Stimulated activated CD4-positive, alpha-beta T cell treated with anti-CD3 and anti-CD28 coated beads, Interleukin-2, amount 100 ng/mL, for 48 hours (primary cell): ENCODE measurements at places on chromosomes 3 and 15.

GRCh38 chr3:60979461-60980341 lies 271.6 kb downstream of the FHIT start:
- DNase-seq, result no peak

DNA sequence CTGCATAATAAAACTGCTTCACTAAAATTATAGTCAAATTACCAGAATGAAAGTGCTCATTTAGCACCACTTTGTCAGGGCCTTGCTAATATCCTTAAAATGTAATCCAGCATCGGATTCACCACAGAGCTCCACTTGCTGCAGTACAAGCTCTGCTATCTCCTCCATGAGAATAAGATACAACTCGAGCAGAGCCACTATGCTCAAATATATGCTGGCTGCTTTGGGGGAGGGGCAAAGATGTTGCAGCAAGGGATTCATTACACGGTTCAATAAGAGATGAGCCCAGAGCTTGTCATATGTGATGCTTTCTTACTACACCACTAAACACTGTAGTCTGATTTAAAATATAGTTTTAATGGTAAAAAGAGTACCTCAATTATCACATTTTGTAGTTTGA lies 72.2 kb downstream of the DLG1 start:
- DNase-seq, result no peak

GRCh38 chr15:40114218-40114617 lies 5.5 kb upstream of the BMF start:
- DNase-seq, result no peak

- DNase-seq, result no peak
Measured at GRCh38 chr3:129289201-129289921, 10.7 kb downstream of the HMCES start.

DNA sequence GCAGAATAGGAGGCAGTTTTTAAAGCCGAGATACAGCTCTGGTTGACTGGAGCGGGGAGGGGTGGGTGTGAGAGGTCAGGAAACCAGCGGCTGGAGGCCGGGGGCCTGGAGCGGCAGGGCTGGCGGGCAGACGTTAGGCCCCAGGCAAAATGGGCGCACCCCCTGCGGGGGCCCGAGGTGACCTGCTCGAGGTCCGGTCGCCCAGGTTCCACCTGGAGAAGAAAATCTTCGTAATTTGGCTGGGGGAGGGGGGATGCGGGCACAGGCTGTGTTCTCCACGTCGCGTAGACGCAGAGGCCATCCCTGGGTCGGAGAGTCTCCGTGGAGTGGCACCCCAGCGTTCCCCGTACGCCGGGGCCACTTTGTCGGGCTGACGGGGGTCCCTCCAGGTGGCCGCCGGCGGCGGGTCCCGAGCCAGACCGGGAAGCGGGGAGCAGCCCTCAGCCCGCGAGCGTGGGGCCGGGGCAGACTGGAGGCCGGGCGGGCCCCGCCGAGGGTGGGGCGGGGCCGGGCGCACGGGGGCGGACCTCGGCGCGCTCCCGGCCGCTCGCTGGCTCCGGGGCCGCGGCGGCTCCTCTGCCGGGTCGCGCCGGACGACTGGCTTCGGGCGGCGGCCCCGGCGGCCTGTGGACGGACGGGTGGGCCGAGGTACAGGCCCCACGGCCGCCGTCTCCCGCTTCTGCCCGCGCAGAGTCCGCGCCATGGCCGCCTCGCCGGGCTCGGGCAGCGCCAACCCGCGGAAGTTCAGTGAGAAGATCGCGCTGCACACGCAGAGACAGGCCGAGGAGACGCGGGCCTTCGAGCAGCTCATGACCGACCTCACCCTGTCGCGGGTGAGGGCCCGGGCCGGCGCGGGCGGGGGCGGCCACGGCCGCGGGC lies at the start of gene CRTC3:
Gene CRTC3 (plus strand): TSS at position 553 of the 879 bp plus-strand sequence. CDS start 149 bp downstream, at position 702.
- DNase-seq, result peak; percentile 46

DNA sequence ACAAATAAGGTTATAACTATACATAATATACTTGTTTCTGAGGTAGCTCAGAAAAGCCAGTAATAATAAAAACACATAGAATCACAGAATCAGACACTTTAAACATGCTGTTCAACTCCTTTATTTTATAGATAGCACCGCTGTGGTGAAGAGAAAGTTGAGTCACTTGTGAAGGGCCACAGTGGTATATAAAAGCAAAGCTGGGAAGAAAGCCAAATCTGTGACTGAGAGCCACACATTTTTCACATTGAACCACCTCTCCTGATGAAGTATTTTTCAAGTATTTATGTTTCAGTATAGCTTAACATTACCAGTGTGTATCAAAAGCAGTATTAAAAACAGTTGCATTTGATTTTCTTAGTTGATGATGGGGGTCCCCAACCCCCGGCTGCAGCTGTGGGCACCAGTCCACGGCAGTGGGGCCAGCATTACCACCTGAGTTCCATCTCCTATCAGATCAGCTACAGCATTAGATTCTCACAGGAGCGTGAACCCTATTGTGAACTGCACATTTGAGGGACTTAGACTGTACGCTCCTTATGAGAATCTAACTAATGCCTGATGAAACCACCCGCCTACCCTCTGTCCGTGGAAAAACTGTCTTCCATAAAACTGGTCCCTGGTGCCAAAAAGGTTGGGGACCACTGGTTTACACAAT lies 46.2 kb downstream of the TBL1XR1 start:
- DNase-seq, result no peak

GRCh38 chr15:58568157-58568571 lies 136.4 kb downstream of the LIPC start:
- DNase-seq, result no peak

GRCh38 chr3:46990573-46991374 lies 11.3 kb downstream of the NBEAL2 start:
- DNase-seq, result no peak

DNA sequence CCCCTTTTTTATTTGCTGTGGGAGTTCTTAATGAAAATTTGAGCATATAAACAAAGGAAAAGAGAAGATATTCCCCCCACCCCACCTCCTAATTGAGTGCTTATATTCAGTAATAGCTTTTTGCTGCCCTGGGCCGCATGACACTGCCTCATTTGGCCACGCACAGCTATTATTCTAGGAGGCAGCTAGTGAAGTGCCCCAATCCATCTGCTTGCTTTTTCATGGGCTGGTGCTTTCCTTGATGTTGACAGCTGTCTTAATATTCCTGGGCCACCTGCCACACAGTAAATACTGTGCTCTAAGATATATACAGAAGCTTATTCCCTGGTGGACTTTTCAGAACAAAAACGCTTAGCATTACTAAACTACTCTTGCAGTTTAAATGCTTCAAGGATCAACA lies 3.8 kb upstream of the CRYBG3 start:
- DNase-seq, result no peak

- DNase-seq, result no peak
Measured at GRCh38 chr3:172003146-172003545, 36.2 kb upstream of the FNDC3B start.

- DNase-seq, result no peak
Measured at GRCh38 chr3:57017459-57017845, 43.0 kb upstream of the SPATA12 start.

- peak; percentile 33 for DNase-seq
Measured at GRCh38 chr15:52527911-52528563, 643 bp downstream of the MYO5A start.

GRCh38 chr15:101025896-101026631 lies 106.9 kb downstream of the LRRK1 start:
- no peak for DNase-seq

DNA sequence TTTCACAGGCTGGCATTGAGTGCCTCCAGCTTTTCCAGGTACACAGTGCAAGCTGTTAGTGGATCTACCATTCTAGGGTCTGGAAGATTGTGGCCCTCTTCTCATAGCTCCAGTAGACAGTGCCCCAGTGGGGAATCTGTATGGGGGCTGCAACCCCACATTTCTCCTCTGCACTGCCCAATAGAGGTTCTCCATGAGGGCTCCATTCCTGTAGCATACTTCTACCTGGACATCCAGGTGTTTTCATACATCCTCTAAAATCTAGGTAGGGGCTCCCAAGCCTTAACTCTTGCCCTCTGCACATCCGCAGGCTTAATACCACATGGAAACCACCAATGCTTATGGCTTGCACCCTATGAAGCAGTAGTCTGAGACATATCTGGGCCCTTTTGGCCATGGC lies 15.1 kb upstream of the CCR2 start:
- no peak for DNase-seq

- no peak for DNase-seq
Measured at GRCh38 chr3:42894698-42895579, 11.0 kb upstream of the ZNF662 start.

- no peak for DNase-seq
Measured at GRCh38 chr3:48240000-48240963, 622 bp upstream of the ZNF589 start.

- no peak for DNase-seq
Measured at GRCh38 chr3:147090461-147090860, 315.9 kb downstream of the ZIC4 start.

DNA sequence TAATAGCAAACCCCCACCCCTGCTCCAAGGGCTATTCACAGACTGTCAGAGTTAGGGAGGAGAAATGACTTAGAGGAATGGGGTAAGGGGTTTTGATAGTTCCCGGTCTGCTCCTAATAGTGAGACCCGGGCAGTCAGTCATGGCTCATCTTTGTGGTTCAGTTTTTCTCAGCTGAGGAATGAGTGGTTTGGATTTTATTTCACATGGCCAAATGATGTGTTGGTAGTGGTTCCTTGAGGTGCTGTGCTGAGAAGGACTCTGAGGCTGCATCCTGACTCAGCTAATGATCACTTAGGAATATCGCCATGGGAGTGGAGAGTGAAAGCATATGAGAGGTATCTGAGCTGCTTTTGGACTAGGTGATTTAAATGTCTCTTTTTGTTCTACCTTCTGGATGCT lies 80.2 kb downstream of the LPP start:
- no peak for DNase-seq

- no peak for DNase-seq
Measured at GRCh38 chr3:116005404-116005803, 382.1 kb downstream of the GAP43 start.

- DNase-seq, result no peak
Measured at GRCh38 chr3:114034787-114035545, 21.4 kb downstream of the CCDC191 start.

GRCh38 chr3:184335291-184335660 lies 2.1 kb upstream of the FAM131A start:
- no peak for DNase-seq

GRCh38 chr3:52535411-52536111 lies 844 bp upstream of the UQCC5 start:
- DNase-seq, result no peak

DNA sequence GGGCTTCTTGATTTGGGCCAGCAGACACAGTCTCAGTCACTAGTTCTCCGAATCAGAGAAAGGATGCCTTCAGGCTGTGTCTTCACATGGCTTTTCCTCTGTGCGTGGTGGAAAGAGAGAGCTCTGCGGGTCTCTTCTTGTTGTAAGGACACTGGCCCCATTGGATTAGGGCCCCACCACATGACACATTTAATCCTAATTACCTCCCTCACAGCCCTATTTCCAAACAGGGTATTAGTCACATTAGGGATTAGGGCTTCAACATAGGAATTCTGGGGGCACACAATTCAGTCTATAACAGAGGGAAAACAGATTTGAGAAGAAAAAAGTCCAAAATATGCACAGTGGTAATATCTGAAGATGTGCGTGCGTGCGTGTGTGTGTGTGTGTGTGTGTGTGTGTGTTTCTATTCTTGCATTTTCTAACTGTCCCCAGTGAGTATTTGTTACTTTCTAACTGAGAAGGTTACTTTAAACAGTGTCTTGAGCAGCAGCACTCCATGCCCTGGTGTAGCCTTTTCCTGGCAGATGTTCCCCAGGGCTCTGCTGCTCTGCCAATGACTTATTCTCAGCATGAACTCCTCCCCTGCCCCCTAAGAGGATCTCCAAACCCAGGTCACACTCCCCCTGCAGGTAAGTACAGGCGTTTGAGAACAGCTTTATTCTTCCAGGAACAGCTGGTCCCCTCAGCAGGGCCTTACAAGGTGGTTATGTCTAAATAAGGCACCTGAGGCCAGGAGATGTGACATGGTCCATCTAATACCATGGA lies 72.9 kb downstream of the RPL39L start:
- DNase-seq, result no peak

- DNase-seq, result no peak
Measured at GRCh38 chr3:134594331-134594741, 56.5 kb downstream of the KY start.

DNA sequence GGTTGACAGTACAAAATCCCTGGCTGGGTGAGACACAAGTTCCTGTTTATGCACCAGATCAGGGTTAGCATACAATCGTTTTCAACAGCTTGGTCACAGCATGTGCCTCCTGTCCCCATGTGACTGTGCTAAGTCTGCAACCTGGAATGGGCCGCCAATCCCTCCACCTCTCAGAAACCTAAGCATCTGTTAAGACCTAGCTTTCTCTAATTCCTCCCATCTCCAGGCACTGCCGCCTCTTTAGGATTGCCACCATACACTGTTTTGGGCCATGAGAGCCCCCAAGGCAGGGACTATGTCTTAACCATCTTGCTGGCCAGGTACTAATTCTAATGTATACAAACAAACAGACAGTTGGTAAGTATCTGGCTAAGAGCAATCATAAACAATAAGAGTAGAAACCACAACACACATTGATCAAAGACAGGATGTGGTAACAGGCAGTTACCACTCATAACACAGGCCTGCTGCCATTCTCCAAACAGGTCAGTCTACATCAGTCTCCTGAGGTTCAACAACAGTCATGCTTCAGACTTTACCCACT lies 25.6 kb downstream of the SEC22C start:
- no peak for DNase-seq

- no peak for DNase-seq
Measured at GRCh38 chr3:125386811-125387210, 11.7 kb upstream of the ZNF148 start.

GRCh38 chr15:87792250-87793040 lies 464.1 kb downstream of the NTRK3 start:
- no peak for DNase-seq

- no peak for DNase-seq
Measured at GRCh38 chr3:170494766-170495165, 76.1 kb downstream of the CLDN11 start.

DNA sequence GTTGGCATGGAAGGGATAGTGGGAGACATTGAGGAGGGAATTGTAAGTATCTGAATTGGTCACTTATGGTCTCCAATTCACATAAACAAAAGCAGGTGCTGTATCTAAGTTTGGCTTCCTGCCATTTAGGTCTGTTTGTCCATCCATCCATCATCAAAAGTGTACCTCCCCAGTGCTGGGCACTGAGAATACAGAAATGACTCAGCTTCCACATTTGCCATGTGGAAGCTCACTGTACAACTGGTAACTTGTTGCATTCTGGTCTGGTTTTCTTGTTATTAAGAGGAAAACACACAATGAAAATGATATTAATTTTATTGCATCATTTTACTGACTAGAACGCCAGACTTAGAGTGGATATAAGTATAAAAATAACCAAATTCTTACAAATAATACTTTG lies 30.9 kb upstream of the MUC13 start:
- no peak for DNase-seq

GRCh38 chr3:12158387-12159226 lies at the start of gene TIMP4:
Gene TIMP4, minus strand, starts transcription at chr3:12158912. Its CDS starts 72 bp downstream, at chr3:12158840.
- no peak for DNase-seq
